ENCODE measurements at places on chromosomes 5 and 9.

- no peak for DNase-seq
Observed at GRCh38 chr9:126861707-126862103, 1.3 kb downstream of the ZBTB34 start.

DNA sequence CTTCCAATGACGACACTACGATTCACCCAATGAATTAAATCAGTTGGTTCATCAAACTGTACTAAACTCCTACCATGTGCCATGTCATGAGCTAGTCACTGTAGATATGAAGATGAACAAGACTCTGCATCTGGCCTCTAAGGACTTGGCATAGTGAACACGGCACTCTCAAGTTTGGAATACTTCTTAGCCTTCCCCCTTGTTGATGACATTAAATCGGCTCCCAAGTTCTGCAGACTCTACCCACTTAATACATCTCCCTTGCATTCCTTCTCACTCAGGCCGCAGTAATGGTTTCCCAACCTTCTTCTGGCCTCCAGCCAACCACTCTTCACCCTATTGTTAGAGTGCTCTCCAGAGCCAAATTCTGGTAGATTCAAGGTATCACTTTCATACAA, 184.7 kb downstream of the MAPKAP1 start:
- no peak for DNase-seq

GRCh38 chr5:179833709-179834070, 13.0 kb downstream of the SQSTM1 start:
- DNase-seq, result no peak

DNA sequence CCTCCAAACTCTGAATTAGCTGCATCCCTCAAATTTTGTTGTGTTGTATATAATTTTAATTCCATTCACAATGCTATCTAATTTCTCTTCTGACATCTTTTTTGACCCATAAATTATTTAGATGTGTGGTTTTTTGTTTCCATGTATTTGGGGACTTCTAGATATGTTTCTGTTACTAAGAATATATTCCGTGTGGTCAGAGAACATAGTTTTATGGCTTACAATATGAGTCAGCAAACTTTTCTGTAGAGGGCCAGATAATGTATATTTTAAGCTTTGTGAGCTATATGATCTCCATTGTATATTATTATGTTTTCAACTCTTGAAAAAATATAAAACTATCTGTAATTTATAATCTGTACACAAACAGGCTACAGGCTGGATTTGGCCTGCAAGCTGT, 33.4 kb downstream of the MVB12B start:
- DNase-seq, result no peak

DNA sequence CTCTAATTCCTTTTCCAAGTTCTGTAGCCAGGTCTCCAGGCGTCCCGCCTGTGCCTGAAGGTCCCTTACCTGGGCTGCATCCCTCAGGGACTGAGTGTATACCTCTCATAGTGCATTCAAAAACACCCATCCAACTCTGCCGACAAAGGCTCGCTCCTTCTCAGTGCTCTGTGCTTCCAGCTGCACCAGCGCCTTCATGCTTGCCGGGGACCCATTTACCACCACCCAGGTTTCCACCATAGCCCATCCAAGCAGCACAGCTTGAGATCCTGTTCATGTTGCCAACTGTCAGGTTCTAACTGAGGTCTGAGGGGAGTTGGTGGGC, 794.5 kb downstream of the EFNA5 start:
- DNase-seq, result no peak

DNA sequence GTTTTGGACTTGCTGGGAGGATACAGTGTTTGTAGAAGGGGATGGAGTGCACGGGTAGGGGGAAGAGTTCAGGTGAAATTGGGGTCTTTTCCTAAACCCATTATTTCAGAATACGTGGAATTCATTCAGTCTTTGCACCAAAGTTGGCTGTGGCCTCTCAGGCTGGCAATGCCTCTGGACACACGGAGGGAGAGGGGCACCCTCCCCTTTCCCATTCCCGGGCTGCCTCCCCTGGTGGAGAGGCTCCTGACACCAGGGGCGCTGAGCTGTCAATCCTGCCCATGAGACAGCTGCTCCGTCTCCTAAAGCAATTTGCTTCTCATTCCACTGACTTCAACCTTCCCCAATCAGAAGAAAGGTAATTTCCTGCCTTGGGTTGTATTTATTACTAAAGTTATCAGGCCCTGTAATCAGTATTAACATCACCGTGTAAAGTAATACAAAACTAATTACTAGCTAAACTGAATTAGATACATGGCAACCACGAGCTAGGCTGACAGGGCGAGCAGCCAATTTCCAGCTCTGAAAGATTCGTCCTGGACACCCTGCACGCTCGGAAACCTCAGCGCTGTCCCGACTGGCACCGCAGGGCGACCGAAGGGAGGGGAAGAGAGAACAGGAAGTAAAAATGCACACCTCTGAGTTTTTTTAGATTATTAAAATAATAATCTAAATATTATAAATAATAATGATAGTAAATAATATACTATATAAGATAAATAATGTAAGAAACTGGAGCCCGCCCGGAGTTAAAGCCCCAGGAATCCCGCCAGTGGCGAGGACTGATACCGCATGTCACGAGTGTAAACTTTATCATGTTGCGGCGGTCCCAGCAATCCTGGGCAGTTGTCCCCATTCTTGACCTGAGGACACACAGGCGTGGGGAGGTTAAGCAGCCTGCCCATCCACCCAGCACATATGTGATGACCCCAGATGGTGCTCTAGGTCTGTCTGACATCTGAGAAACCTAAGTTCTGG, 6.9 kb upstream of the OLFM1 start:
- no peak for DNase-seq
